ENCODE measurements at places on chromosomes 1 and 21.

- DNase-seq, result no peak
These were observed 7.0 kb downstream of the GPA33 start for GRCh38 chr1:167083066-167083665.

DNA sequence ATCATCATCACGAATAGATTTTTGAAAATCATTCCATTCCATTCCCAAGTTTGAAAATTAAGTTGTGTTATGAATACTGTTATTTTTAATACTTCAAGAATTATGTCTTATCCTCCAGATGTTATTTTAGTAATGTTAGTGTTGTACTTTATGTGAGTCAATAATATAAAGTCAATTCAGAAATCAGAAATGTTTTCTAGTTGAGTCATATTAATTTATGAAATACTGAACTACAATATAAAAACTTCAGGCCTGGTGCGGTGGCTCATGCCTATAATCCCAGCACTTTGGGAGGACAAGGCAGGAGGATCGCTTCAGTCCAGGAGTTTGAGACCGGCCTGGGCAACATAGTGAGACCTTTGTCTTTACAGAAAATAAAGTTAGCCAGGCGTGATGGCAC is 38.4 kb upstream of the GPR25 start:
- DNase-seq, result no peak

GRCh38 chr1:11924334-11925195 is 1.7 kb downstream of the KIAA2013 start:
- peak; percentile 20 for DNase-seq

- DNase-seq, result no peak
These were observed 75.5 kb downstream of the ADAMTS1 start for GRCh38 chr21:26769613-26770188.

- no peak for DNase-seq
These were observed 56.4 kb downstream of the ETS2 start for GRCh38 chr21:38861989-38862683.

DNA sequence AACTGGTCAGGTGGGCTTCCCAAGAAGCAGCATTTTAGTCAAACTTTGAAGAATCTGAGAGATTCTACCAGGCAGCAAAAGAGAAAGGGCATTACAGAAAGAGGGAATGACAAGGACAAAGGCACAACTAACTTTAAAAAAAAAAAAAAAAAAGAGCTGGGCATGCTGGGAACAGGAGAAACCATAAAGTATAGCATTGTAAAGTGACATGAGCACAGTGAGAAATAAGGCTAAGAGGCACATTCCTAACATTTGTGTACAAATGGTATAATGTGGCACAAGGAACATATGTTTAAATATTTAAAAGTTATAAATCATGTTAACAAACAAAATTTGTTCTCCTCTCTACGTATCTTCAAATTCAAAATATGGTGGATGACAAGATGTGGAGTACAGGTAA is 69.6 kb downstream of the CLCA4 start:
- DNase-seq, result no peak

DNA sequence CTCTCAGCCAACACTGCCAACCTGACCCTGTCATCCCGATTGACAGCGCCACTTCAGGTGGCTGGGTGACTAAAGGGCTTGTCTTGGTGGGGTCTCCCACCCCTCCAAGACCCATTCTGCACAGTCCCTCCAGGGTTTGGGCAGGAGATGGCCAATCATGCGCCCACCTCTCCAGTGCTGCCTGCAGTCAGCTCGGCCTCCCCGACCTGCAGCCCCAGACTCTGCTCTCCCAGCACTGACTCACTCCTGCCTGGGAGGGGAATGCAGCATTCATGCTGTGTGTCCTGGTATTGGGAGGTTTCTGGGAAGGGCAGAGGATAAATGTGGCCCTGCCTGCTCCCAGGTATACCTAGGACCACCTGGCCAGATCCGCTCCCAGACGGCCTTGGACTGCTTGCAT is 9.7 kb downstream of the TMEM81 start:
- DNase-seq, result no peak

- peak; percentile 4 for DNase-seq
These were observed 1600.0 kb downstream of the BRINP3 start for GRCh38 chr1:188877668-188878067.

DNA sequence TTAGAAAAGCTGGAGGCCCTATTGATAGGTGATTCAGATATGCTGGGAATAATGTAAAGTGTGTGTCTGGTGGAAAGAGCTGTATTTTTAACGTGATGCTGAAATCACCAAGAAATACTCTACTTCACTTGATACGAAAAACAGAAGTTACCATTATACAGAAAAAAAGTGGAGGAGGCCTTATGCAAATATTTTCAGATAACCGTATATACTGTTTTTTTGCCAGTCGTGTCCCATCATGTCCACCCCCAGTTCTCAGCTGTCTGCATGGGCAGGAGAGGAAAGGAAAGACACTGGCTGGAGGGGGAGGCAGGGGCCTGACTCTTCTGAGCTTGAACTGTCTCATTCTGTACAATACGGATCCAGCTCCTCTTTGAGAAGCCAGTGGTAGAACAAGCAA is 51.1 kb downstream of the KCNJ6 start:
- DNase-seq, result no peak

DNA sequence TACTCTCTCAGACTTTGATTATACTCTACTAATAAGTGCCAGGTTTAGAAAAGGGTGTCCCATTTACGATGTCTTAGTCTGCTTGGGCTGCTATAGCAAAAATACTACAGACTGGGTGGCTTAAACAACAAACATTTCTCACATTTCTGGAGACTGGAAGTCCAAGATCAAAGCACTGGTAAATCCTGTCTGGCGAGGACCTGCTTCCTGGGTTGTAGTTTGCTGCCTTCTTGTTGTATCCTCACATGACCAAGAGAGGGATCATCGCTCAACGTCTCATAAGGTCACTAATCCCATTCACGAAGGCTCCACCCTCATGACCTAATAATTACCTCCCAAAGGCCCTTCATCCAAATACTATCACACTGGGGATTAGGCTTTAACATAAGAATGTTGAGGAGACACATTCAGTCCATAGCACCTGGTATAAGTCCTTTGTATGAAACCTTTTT is 12.0 kb downstream of the PRDX6 start:
- no peak for DNase-seq

DNA sequence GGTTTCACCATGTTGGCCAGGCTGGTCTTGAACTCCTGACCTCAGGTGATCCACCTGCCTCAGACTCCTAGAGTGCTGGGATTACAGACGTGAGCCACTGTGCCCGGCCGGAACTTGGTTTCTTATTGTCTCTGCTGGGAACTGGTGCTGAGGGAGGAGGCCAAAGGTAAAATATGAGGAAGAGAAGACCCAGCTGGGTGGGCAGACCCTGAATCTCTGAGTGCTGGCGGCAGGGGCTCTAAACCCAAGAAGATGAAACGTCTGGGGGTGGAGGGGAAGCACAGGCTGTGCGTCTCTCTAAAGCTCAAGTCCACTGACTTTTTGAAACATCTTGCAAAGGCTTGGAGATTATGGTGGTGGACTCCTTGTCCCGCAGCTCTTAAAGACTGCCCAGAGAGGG is 82.0 kb upstream of the TLR5 start:
- no peak for DNase-seq

- no peak for DNase-seq
These were observed 5.3 kb downstream of the VANGL1 start for GRCh38 chr1:115647047-115647446.

DNA sequence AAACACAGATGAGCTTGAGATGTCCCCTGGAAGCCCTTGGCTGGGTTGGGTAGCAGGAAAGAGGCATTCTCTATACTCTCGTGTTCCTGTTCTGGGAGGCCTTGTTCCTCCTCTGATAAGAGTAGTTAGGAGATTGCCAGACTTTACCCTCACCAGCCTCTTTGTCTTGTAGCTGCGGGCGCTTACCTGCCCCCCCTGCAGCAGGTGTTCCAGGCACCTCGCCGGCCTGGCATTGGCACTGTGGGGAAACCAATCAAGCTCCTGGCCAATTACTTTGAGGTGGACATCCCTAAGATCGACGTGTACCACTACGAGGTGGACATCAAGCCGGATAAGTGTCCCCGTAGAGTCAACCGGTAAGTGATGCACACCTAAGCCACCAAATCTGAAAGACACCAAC is 5.2 kb downstream of the AGO1 start:
- no peak for DNase-seq

DNA sequence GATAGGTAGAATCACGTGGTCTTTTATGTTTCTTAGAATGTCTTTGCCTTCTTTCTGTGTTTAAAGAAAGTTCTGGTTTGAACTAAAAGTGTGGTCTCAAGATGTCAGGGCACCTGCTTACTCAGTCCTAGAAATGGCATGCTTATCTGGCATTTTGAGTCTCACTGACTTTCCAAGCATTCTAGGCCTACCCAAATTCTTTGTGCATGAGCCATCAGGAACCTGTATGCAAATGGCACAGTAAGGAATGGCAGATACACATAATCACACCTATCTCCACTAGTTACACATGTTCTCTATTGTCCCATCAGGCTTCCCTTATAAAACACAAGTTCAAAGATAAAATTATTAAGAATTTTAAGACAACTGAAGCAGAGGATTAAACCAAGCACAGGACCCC is 29.5 kb upstream of the CLCA4 start:
- no peak for DNase-seq

GRCh38 chr21:44874497-44875315 is 1.2 kb upstream of the PTTG1IP start:
- no peak for DNase-seq

All from spinal cord (tissue), 10 donors.